ENCODE measurements at places on chromosomes 4 and X.
A peak's percentile ranks its signal among the peaks of the same experiment; 100 is the strongest.

DNA sequence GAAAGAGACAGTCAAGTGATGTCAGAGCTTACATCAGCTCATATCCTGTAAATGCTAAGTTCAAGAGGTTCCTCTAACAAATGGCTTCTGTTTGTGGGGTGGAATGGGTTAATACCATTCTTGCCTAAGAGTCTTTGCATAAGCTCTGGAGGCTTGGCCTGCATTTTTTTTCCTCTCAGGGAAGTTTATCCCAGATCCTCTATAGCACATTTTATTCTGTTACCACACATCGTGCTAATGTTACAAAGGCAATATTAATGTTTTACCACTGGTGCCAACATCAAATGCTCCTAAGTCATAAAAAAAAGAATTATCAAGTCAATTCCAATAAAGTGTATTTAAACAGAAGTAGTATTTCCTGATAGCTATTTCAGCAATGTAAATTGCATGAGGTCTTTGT, 2.9 kb upstream of the ADH6 start:
- DNase-seq: no peak

- DNase-seq: no peak
Measured at GRCh38 chr4:54440394-54441136, 211.5 kb downstream of the PDGFRA start.

GRCh38 chr4:1026115-1026514, 14.7 kb downstream of the FGFRL1 start:
- DNase-seq: peak; percentile 13

- DNase-seq: peak; percentile 12
Measured at GRCh38 chr4:128286474-128287058, 1.0 kb downstream of the PGRMC2 start.

- no peak for DNase-seq
Measured at GRCh38 chr4:98739751-98740150, 81.3 kb upstream of the TSPAN5 start.
